ENCODE measurements at places on chromosomes 5 and 9.

GRCh38 chr5:932628-933250, 40.1 kb downstream of the TRIP13 start:
- no peak for DNase-seq

GRCh38 chr5:164013077-164013670, 507.8 kb downstream of the MAT2B start:
- no peak for DNase-seq

GRCh38 chr5:179906795-179907555, 722 bp downstream of the TBC1D9B start:
- DNase-seq = no peak

GRCh38 chr9:124458441-124458840, 8.2 kb downstream of the ADGRD2 start:
- no peak for DNase-seq

GRCh38 chr9:69385581-69386033, 60.6 kb downstream of the ENTREP1 start:
- DNase-seq = no peak

DNA sequence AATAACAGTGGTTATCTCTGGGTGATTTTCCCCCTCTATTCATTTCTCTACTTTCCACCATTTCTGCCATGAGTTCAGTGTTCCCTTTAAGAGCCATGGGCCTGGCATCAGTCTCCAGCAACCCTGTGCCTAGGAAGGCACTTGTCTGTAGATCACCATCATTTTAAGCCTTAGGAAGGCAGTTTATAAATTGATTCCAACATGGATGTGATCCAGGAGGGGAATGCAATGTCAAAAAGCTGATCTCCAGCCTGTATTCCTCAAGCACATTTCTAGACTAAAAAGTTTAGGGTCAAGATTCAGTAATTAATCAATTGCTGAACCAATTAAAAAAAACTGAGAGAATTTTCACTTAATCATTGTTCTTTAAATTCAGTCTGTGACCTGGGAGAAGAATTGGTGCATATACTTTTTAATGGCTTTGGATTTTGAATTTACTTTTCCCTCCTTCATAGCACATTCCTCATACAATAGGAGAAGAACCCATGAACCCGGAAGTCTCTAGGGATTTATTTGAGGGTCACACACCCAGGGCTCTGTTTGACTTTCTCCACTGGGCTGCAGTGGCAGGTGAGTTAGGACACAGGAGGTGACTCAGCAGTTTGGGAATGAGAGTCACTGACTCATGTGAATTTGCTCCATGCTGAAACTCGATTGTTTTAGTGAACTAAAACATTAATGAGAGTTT, 6.1 kb upstream of the ERMP1 start:
- no peak for DNase-seq

- no peak for DNase-seq
Observed at GRCh38 chr5:143316844-143317631, 86.4 kb downstream of the NR3C1 start.

GRCh38 chr5:121695307-121695706, 156.4 kb upstream of the FTMT start:
- no peak for DNase-seq

- DNase-seq = no peak
Observed at GRCh38 chr5:39076101-39076756, 2.0 kb upstream of the RICTOR start.

DNA sequence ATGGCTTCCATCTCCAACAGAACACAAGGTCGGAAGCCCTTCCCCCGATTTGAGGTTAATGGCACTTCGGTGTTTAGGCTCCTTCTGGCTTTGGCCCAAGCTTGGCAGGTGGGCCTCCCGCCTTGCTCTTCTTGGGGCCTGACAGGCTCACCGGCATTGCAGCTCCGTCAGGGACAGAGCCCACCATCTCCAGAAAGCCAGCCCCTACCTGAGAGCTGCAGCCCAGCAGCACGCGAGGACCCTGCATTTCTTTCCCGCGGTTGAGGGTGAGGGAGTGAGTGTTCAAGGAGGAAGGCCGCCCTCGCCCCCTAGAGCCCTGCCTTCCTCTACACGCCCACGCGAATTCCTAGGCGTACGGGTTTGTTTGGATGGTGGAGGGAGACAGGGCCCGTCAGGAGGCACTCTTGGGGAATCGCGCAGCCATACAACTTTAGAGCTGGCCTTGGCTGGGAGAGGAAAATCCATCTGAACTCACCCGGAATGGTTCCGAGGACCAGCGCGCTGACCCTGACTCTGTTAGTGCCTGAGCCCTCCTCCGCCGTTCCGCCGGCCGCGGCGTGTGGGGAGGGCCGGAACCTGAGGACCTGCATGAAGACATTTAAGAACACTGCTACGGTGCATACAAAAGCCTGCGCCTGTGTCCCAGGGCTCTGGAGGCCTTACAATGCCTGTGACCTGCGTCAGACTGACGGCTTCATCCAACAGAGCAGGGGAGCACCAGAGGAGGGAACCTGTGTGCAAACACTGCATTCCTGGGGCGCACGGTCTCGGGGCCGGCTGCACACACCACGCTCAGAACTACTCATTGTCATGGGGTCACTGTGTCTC, 73.8 kb downstream of the MRPL36 start:
- DNase-seq = no peak

All from stimulated activated CD8-positive, alpha-beta memory T cell treated with anti-CD3 and anti-CD28 coated beads, Interleukin-15, amount 100 ng/mL, for 4 hours (primary cell).